ENCODE measurements at places on chromosomes 4 and X.

- no peak for DNase-seq
Measured at GRCh38 chr4:60992037-60992436, 208.1 kb upstream of the ADGRL3 start.

- DNase-seq, result no peak
Measured at GRCh38 chr4:53686521-53686920, 95.2 kb upstream of the LNX1 start.

GRCh38 chrX:68686097-68686977, 38.9 kb downstream of the STARD8 start:
- DNase-seq, result no peak

DNA sequence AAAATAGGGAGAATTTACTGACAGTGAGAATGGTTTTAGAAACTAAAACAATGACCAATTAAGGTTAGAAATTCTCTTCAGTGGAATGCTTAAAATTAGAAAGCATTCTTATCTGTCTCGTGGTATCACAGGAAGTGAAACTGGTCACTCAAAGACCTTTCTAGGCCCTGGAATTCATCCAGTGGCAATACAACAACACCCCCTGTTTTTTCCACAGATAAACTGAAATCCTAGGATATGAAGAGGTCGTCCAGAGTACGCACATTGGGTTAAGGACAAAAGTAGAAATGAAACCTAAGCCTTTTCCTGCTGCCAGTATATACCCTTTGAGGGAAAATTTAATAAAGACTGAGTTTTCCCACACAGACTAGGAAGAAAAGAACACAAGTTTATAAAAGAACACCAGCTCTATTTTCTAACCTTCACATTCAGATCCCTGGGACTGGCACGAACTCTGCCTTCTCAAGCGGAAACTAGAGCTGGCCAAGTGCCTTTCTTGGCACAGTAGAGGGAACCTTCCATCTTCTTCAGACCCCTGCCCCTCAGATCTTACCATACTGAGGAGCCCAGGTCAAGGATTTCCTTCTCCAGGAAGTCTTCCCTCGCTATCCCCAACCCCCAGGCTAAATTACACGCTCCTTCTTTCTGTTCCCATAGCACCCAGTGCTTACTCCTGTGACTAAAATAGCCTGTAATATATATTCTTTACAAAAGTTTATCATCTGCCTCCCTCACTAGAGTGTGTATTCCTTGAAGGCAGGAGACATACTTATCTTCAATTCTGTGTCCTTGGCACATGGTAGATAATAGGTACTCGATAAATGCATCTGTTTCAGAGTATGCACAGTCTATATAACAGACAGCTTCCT, 16.9 kb downstream of the LHFPL1 start:
- DNase-seq, result no peak

DNA sequence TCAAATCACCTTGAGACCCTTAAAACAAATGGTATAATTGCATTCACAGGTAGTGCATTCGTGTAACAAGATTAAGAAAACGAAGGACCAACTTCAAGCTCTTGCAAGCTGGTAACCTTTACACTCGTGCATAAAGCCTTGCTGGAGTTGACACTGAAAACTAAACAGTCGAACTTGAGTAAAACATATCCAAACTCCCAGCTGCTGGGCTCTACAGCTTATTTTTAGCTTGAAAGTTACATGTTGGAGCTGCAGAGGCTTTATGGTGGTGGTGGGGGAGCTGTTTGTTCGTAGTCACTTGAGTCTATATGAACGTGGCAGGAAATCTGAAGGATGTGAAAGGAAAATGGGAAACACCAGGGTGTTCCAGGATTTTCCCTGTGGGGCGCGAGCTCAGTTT, 2.7 kb upstream of the WDR1 start:
- DNase-seq, result no peak

DNA sequence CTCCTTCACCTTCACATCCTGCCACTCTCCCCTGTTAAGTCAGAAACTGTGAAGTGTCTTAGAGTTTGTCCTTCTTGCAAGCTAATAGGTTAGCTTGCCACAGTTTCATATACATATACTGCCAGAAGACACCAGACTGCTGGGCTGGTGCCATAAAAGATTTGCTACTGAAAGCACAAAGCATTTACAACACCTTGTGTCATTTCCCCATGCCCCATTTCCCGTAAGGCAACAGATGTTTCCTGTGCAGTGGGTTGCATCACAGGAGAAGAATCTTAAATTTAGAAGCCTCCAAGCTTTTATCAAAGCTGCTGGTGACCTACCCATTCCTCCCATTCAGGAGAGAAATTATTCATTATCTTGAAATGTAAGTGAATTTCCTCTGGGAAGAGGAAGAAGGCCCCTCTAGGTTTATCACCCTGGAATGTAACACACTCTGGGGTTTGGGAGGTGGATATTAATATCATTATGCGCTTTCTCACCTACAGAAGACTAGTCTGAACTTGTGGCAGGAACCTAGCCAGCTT, 34.5 kb upstream of the RAB33B start:
- DNase-seq, result no peak

DNA sequence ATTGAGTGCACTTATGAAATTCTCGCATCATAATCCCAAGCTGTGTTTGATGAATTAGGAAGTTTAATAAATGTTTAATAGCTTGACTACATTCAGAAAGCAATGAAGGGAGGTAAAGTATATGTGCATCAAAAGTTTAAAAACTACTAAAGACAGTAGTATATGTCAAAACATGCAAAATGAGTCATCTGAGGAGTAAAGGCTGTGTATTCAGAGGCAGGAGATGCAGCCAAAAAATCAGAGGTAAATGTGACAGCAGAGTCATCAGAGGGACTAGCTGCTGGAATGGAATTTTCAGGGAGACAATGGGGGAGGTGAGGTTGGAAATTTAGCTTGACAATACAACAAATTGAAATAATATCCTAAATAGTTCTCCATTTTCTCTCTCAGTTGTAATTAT, 127.0 kb upstream of the FUNDC1 start:
- DNase-seq, result no peak

GRCh38 chr4:71635139-71635748, 148.6 kb downstream of the GC start:
- DNase-seq, result no peak

GRCh38 chr4:148044912-148045352, 313.0 kb downstream of the ARHGAP10 start:
- no peak for DNase-seq

DNA sequence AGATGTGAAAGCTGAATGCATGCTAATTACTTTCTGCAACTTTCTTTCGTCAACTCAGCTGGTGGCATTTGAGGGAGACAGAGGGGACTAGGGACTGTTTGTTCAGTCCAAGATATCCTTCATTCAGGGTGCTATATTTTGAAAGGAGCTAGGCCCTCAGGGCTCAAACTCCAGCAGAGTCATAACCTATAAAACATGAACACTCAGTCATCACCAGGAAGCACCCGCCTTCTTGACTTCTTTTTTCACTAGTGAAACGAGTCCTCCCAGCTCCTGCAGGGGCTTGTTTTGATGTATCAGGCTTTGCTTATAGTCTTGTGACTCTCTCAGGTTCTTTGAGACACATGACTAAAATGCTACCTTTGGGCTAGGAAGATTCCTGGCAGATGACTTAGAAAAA, 230.6 kb downstream of the PCDH7 start:
- DNase-seq, result no peak

DNA sequence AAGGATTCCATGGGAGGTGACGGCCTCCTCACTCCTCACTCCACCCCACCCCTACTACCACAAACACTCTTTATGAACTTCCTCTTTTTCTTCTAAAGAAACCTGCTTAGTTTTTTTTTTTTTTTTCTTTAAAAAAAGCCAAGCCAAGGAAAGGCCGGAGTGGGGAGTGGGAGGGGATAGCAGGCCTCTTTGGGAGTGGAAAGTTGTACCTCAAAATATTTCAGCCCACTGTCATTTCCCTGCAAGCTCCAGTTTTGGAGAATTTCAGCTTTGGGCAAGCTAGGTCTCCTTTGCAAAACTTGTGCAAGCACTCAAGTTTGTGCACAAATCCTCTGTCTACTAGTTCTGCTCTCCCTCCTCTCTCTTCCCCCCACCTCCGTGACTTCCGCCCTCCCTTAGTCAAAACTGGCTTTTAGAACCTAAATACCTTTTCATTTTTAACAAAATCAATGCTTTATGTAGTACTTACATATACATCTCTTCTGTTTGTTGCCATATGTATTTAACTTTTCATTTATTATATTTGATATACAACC, 512 bp upstream of the ANTXR2 start:
- DNase-seq, result no peak

DNA sequence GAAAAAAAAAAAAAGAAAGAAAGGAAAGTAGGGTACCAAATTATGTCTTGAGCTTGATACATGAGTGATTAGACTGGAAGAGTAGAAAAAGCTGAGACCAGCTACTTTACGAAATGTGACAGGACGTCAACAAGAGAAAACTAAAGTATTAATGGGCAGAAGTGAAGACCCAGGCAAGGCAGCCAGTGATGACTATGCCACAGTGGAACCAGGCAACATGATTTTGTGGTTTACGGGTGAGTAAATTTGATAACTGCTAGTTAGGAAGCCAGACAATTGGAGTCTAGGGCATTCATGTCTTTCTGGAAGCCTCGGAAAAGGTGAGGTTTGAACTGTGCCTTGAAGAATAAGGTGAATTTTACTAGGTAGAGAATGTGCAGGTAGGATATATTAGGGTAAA, 326.4 kb downstream of the TENM3 start:
- no peak for DNase-seq

GRCh38 chr4:137509855-137510282, 22.4 kb downstream of the PCDH18 start:
- no peak for DNase-seq

- DNase-seq, result no peak
Measured at GRCh38 chr4:155207534-155208257, 740 bp upstream of the NPY2R start.

DNA sequence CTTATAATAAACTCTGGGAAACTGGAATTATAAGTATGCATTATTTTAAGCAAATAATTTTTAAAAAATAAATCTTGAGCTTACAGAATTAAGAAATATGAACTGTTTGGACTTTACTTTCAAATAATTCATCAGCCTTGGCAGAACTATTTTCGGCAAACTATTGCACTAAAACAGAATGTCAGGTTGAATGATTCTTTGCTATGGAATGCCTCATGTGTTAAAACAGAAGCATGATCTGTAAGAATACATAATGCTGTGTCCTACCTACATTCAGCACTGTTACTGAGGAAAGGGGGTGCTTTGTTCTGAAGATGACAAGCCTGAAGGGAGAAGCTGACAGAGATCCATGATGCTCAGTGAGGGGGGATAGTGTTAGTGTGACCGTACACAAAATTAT, 55.6 kb upstream of the EXOC1L start:
- DNase-seq, result no peak

GRCh38 chrX:128582036-128582435, 529.8 kb upstream of the ACTRT1 start:
- DNase-seq, result no peak

DNA sequence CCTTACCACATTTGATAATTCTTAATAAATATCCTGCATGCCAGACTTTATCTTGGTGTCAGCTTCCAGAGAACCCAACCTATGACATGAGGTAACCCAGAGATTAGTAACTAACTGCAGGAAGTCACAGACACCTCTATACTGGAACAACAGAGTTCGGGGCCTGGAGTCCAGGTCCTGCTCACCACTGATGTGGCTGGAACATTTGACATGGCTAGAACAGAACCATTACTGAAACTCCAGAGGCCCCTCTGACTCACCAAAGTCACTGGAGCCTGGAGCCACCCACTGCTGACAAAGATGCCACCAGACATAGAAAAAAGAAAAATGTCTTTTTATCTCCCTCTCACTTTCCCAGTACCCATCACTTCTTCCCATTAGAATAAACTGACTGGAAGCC, 403.7 kb downstream of the MID1IP1 start:
- DNase-seq, result no peak

- DNase-seq, result no peak
Measured at GRCh38 chr4:87589531-87589930, 18.8 kb upstream of the DSPP start.

DNA sequence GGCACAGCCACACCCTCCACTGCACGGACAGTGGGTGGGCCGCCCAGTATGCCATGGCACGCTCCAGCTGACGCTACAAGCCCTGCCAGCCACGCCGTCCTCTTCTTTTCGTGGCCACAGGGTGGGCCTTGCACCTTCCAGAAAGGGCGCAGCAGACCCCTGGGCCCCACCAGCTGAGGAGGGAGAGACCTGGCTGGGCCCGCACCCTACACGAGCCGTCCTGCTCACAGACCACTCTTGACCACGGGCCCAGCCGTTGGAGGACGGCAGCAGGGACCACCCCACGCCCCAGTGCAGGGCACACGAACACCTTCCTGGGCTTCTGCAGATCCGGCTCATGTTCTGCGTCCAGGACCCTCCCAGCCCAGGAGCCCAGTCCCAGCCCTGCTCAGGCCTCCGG, 27.1 kb downstream of the FAM53A start:
- DNase-seq, result no peak

GRCh38 chr4:138003248-138003647, 238.9 kb downstream of the SLC7A11 start:
- DNase-seq, result no peak

DNA sequence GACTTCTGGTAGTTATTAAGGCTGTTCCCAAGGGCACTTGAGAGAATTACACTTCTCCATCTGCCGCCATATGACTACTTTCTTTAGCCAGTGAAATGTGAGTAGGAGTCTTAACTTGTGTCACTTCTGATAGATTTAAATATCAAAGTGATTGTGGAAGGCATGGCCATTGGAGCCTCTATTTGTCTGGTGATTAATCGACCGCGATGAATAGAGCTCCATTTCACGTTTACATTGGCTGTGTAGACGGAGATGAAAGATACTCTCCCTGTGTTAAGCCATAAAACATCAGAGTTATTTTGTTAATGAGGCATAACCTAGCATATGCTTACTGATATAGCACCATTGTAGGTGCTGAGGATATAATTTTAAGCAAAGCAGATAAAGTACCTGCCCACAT, 852.4 kb downstream of the CCSER1 start:
- no peak for DNase-seq

DNA sequence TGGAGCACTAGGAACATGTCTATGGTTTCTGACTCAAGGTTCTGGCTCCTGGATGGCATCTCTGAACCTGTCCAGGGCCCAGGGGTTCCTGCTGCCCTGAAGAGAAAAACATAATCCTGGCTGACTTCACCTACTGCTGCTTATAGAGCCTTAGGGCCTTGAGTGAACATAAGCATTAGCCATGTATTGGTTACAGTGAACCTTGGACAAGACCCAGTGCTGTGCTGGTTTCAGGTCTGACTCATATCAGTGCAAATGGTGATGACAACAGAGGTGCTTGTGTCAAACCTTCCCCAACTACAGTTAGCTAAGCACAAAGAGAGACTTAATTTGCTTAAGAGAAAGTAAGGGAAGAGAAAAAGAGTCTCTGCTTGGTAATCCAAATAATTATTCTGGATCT, 1047.2 kb downstream of the GLUD2 start:
- no peak for DNase-seq

DNA sequence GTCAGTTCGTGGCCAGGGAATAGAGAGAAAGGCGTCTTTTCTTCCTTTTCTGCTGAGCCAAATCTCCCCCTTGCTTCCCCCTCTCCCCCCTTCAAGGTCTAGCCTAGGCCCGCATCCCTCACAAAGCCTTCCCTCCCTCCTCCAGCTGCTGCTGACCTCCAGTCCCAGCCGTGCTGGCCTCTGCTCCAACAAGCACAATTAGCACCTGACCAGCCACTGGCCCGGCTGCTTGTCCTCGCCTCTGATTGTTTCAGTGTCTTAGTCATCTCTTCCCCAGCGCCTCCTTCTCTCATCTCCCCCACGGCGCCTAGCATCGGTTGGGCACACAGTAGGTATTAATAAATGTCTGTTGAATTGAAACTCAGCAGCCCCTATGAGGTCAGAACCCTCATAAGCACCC, 4.2 kb downstream of the ELF4 start:
- no peak for DNase-seq

GRCh38 chrX:45806410-45807121, 605.9 kb upstream of the DIPK2B start:
- no peak for DNase-seq

- no peak for DNase-seq
Measured at GRCh38 chr4:148881860-148882643, 439.8 kb upstream of the NR3C2 start.

All from cerebellar nuclear complex (tissue), 1 donor.